Fibroblast of skin of scalp (primary cell): ENCODE measurements at places on chromosomes 1 and 21.

DNA sequence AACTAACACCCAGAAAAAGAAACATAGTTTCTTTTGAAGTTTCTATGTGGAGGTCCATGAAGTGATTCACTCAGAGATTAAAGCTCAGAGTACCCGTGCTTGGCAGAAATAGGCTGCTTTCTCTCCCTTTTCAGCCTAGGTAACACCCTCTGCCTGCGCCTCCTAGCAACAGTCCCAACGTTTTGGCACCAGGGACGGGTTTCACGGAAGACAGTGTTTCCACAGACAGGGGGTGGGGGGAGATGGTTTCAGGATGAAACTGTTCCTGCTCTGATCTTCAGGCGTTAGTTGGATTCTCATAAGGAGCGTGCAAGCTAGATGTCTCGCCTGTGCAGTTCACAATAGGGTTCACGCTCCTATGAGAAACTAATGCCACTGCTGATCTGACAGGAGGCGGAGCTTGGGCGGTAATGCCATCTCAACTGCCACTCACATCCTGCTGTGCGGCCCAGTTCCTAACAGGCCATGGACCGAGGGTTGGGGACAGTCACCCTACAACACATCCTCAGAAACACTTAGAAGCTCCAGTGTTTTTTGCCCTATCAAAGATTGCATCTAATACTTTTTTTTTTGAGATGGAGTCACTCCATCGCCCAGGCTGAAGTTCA lies 53.2 kb downstream of the CHML start:
- no peak for DNase-seq

DNA sequence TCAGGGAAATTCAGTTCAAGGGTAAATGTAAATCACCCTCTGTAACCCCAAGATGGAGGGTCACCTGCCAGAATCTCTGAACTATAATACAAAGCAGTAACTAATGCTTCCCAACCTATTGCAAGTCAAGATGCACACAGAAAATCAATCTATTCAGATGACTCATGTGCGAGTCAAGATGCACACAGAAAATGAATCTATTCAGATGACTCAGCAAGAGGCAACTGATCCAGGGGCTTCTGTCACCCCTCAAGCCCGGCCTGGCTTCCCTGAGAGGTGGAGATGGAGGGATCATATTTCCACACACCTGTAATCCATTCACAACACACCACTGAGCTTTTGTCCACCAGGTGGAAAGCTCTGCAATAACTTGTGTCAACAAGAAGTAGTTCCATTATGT lies 17.4 kb upstream of the HIVEP3 start:
- DNase-seq, result peak; percentile 32

GRCh38 chr1:93235261-93235660 lies 54.7 kb downstream of the CCDC18 start:
- DNase-seq, result no peak

GRCh38 chr21:37642493-37642892 lies 273.8 kb downstream of the KCNJ6 start:
- DNase-seq, result no peak

DNA sequence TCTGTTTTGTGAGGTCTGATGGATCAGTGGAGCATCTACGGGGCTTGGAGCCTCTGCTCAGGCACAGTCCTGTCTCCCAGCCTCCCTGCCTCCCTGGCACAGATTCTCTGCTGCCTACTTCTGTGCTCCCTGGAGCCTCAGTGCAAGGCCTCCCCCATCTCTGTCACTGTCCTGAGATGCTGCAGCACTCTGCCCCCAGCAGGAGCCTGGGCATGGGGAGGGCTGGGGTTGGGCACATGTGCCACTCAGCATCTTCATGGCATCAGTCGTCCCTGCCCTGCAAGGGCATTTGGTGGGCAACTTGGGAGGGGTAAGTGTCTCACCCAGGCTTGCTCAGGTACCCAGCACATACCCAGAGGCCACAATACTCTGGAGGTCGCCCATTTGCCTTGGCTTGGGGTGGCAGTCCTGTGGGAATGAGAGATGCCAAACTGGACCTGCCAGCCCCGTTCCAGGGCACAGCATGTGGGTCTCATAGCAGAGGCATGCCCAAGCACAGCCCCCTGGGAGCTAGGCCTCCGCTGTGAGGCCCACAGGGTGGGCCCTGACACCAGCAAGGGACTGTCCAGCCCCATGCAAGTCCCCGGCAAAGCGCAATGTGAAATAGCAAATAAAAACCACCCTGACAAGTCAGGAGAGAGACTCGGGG lies 28.7 kb downstream of the PADI3 start:
- DNase-seq, result no peak

DNA sequence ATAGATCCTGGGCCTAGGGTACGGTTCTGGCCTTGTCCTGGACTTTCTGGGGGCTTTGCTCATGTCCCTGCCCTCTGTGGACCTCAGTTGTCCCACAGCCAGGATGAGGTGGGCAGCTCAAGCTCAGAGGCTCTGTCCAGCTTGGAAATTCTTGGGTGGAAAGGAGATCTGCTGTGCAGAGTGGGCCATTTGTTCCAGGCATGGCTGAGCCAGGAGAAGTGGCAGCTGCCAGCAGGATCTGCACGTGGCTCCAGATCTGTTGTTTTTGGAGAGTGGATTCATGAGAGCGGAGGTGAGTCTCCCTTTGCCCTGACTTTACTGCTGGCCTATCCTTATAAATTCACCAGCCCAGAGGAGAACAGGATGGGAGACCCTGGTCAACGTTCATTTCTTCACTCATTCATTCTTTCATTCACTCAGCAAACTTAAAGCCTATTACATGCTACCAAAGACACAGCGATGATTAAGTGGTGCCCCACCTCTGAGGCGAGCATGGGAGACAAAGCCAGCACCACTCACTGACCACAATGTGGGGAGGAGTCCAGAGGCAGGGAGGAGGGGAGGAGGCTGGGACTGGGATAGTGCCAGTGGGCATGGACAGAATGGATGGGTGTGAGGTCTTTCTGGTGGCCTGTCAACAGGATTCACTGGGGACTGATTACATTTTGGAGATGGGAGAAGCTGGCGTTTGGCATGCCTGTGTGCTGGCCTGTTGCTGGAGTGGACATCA lies 205.1 kb downstream of the TRABD2B start:
- DNase-seq, result peak; percentile 17

- peak; percentile 54 for DNase-seq
Observed at GRCh38 chr1:224447251-224447650, 12.7 kb upstream of the WDR26 start.

DNA sequence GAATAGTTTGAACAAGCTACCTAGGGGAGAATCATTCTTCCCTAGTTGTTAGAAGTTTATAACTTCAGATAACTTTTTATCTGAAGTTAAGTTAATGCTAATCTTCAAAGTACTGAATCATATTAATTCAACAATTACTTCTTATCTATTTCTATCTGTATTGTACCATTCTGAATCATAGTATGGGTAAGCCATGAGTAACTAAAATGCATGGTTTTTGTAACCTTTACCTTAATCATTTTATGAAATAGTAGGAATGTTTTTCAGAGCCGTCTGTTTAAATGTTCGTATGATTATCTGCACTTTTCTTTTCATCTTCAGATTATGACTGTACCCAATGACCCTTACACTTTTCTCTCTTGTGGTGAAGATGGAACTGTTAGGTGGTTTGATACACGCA lies 50.3 kb upstream of the MPC2 start:
- no peak for DNase-seq

DNA sequence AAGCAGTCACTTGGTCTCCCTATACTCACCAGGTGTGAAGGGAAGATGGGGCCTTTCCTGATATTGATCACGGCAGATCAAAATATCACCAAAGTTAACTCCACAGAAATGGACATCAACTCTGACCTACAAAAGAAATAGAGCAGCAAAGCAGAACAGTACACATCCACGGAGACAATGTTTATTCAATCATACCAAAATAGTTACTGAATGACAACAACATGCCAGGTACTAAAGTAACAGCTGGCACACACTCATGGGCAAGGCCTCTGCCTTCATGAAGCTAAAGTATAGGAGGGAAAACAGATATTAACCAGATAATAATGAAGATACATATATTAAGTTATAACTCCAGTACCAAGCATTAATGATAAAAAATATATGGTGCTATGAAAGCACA lies 59.2 kb upstream of the RASAL2 start:
- DNase-seq, result no peak

DNA sequence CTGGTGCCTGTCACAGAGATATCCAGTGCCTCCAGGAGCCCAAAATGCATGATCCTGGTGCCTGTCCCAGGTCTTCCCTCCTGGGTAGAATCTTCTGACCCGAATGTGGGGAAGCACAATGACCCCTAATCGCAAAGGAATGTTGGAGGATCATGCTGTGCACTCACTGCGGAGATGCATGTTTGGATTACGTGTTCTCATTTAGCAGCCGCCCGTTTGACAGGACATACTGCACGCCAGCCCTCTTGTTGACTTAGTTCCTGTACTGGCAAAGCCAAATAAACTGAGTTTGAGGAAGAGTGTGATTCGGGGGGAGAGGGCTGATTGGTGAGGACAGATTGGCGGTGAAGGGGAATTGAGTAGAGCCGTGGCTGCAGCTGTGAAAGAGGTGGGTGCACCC lies 85.9 kb upstream of the SIM2 start:
- DNase-seq, result peak; percentile 54

- no peak for DNase-seq
Observed at GRCh38 chr1:167122568-167122967, 28.7 kb downstream of the STYXL2 start.

DNA sequence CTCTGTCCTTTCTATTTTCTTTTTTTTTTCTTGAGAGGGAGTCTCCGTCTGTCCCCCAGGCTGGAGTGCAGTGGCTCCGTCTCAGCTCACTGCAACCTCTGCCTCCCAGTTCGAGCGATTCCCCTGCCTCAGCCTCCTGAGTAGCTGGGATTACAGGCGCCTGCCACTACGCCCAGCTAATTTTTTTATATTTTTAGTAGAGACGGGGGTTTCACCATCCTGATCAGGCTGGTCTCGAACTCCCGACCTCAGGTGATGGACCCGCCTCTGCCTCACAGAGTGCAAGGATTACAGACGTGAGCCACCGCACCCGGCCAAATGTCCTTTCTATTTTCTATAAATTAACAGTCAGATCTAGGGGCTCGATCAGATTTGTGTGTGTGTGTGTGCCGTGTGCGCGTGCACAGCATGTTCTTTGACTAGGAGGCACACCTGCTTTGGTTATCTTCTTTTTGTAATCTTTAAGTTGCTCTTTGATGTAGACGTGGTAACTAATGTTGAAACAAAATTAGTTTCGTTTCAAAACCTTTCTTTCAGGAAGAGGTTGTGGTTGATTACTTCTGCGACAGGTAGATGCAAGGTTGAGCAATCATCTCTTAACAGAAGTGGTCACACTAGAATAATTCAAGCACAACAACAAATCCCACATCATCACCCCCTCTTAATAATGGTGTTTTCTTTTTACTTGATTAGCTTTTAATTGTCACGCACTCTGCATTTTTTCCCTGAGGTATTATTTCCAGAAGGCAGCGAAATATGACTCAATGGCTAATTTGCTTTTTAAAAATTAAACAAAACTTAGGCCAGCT lies 779 bp upstream of the DEGS1 start:
- DNase-seq, result no peak

DNA sequence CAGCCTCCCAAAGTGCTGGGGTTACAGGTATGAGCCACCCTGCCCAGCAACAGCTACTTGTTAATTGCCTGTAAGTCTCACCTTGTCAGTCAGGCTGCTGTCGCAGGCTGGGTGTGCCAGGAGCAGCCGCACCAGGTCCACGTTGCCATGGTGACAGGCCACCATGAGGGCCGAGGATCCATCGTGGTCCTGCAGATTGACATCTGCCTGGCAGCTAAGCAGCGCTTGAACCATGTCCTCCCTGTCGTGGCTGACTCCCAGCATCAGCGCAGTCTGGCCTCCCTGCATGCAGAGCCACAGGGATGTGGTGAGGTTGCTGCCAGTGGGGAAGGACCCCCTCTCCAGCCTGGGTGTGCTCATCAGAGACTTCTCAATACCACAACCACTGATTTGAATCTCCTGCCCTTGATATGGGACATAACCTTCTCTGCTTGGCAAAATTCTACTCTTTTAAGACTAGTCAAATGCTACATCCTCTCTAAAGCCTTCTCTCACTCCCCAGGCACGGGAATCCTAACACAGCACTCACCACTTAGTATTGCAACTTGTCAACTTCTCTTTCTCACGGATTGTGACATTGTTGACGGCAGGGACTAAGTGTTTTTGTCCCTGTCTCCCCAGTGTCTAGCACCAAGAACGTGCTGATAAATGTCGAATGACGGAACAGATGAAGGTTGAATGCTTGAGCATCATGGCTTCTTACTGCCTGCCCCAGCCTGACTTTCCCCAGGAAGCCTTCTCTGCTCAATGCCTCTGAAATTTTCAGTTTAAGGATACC lies 52.9 kb downstream of the L1TD1 start:
- DNase-seq, result no peak

DNA sequence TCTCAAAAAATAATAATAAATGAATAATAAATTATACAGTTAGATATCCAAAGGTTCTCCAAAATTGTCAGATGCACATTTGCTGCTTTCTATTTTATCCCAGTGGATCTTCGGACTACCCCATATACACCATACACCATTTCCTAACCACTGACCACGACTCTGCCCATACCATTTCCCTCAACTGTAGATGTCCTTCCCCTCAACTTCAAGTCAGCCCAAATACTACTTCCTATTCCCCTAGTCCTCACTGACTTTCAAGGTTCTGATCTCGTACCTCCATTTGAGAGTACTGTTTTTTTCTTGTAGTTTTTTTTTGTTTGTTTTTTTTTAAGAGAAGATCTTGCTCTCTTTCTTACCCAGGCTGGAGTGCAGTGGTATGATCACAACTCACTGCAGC lies 19.6 kb downstream of the EIF4G3 start:
- no peak for DNase-seq

DNA sequence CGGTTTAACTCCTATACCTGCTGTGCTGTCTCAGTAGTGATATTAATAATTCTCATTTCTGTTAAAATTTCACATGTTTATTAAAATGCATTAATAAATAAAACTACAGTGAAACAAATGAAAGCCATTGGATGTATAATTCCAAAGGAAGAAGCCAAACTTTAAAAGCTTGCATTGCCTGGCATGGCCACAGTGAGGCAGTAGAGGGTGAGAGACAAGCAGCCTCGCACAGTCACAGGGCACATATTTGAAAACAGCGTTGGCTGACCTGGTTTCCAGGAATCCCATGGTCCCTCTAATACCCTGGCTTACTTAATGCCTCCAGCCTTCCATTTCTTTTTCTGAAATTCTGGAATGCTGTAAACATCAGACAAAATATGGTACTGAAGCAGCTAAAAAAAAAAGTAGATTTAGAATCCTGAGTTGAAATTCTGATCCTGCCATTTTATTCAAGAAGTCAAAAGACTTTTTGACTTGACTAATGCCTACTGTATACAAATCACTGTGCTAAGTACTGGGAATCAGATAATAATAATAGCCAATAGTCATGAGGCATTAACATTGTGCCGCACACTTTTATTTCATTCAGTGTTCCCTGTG lies 6.7 kb upstream of the RNASEL start:
- peak; percentile 64 for DNase-seq
